ENCODE measurements at places on chromosomes 1 and 21.

GRCh38 chr1:247216261-247216660 lies 39.6 kb upstream of the VN1R5 start:
- no peak for DNase-seq

DNA sequence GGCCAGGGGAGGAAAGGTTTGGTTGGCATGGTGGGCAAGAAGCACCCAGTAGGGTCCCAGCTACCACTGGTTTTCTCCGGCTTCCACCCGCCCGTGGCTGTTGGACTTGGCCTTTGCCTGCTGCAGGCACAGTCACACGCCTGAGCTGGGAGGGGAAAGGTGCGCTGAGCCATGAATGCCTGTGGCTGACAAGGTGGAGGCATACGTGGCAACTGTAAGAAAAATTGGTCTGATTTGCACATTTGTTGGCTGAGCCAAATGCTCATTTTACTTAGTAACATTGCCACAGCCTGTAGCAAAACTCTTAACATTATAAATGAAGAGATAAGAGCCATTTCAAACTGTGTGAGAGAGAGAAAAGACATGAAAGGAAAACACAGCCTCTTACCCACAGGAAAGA lies 191.6 kb downstream of the PTPRC start:
- no peak for DNase-seq

- no peak for DNase-seq
These were observed 19.8 kb downstream of the CD34 start for GRCh38 chr1:207891148-207891547.

DNA sequence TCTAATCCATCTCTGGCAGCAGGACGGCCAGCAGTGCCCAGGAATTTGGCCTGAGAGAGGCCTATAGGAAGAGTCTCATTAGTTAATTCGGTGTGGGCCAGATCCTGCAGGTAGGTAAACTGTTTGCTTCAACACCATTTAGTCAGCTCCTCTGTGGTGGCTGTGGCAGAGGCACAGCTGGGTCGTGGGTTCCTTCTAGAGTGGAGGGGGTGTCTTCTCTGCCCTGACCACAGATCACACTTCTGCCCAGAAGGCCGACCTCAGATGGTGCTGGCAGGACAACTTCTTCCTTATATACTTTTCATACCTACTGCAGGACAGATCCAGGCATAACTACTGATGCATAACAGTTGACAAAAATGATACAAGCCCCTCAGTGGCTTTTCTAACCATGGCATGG lies 281.4 kb downstream of the RPS6KC1 start:
- no peak for DNase-seq

DNA sequence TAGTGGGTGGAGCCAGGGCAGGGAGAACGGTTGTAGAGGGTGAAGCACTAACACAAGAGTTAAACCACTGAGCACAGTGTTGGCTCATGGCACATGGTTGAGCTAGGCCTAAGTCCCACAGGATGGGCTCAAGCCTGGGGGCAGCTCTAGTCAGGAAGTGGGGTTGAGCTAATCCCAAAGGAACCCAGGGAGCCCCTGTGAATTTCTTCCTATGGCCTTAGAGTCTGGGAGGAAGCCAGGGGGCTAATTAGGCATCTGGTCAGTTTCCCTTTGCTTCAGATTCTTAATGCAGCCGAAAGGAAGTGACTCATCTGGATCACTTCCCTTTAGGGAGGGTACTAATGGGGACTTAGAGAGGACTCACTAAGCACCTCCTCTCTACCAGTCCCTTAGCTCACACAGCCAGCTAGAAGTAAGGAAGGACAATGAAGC lies 10.1 kb downstream of the CFAP45 start:
- no peak for DNase-seq

DNA sequence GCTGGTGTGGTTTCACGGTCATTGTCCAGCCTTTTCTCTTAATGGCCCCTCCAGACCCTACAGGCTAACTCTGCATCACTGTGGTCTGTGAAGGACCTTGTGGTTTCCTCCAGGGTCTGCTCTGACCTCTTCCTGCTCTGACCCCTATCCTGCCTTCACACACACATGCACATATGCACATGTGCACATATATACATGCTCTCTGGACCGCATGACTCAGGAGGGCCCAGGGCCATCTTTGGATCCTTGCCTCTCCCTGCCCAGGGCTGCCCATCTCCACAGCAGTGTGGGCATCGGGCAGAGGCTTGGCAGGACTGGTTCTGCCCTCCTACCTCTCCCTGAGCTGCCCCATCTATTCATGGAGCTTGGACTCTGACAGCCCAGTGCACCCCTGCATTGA lies 510.9 kb downstream of the PTPRU start:
- no peak for DNase-seq

DNA sequence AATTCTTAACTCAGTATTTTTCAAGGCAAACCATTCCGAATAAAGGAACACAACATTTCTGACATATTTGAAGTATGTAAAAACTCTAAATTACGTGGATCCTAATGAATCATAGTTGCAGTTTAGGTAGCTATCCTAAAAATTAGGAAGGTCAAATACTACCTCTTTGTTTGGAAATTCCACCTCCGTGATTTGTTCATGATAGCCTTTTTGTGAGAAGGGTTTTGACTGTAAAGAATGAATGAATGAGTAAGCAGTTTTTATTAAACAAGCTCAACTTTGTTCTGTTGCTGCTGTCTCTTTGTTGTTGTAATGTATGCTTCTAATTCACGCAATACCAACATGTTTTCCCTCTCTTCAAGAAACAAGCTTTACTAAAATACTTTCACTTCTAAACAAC lies 840.4 kb downstream of the USP25 start:
- DNase-seq: no peak

DNA sequence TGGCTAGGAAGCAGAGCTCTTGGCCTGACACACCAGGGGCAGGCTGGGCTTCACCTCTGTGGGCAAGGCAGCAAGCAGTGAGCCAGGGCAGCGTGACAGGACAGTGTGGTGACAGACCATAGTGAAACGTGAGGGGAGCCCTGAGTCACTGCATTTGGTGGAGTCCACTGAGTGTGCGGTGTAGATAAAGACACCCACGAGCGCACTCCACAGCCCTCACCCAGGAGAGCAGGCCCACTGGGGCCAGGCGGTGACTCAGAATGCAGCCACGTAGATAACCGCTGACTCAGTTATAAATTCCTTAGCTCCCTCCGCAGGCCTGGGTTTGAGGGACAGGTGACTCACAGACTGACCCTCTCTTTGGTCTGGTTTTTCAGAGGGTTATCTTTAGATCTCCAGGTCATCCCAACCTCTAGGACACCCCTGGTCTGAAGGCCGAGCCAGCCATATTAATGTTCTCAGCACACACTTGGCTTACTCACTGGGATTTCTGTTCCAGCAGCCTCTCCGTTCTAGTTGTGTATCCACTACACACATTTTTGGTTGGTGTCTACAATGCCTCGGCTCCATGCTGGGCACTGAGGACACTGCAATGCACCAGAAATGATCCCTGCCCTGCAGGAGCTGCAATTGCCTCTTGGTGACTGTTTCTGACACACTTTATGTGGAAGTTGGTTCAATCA lies 90.2 kb upstream of the TSPAN2 start:
- DNase-seq: no peak

GRCh38 chr1:213690341-213690917 lies 297.3 kb upstream of the PROX1 start:
- no peak for DNase-seq

GRCh38 chr1:245179706-245180105 lies 24.9 kb downstream of the KIF26B start:
- no peak for DNase-seq

DNA sequence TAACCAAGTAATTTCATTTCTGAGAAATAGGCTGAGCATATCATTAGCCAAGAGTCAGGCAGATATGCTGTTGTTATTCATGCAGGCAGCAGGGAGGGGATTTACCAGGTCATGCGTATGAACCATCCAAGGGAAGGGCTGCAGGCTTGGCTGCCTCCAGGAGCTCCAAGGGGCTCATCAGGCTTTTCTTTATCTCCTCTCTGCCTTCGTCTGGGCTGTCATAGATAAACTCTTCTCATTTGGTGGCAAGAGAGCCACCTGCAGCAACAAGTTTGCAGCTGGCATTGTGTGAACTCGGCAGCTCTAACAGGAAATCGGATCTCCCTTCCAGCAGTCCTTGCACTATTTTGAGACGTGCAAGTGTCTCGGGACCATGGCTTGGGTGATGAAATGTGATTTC lies 7.5 kb downstream of the CCDC27 start:
- DNase-seq: no peak

DNA sequence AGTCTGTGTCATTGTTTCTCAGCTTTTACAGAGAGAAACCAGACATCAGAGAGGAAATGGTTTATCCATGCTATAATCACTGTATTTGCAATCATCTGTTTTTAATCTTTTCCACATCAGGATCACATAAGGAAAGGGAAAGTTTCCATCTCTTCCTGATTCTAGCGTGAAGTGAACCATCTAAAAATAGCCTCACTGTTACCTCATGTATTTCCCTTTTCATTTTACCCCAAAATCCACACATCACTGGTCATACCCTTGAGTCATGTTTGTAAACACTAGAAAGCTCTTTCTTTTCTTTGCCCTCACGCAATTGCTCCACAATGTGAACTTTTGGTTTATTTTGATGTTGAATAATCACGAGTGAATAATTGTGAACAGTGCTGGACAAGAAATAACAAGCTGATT lies 146.0 kb downstream of the PLA2G4A start:
- DNase-seq: peak; percentile 8

- no peak for DNase-seq
These were observed 180.6 kb downstream of the PAPPA2 start for GRCh38 chr1:176643536-176643935.

- DNase-seq: no peak
These were observed 56.9 kb downstream of the ATP1A1 start for GRCh38 chr1:116429821-116430374.

DNA sequence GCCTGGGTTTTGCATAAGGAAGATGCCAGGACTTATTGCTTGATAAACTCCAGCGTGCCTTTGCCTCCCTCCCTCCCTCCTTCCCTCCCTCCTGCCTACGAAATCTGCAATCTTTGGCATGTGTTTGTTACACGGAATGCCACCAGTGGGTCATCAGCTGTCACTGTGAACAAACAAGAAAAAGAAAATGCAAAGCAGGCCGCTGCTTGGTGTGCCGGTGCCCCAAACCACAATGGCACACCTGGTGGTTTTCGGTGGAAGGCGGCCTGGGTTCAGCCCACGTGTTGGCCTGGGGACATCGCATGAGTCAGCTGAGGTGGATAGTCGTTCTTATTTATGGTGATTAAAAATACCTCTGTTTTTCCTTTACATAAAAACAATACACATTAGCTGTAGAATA lies 16.3 kb upstream of the IFNLR1 start:
- DNase-seq: no peak

- no peak for DNase-seq
These were observed 61.2 kb upstream of the ABCG1 start for GRCh38 chr21:42157606-42158310.

GRCh38 chr1:232891071-232891470 lies 59.3 kb upstream of the NTPCR start:
- no peak for DNase-seq

GRCh38 chr1:7478809-7479499 lies 292.1 kb upstream of the VAMP3 start:
- DNase-seq: no peak

DNA sequence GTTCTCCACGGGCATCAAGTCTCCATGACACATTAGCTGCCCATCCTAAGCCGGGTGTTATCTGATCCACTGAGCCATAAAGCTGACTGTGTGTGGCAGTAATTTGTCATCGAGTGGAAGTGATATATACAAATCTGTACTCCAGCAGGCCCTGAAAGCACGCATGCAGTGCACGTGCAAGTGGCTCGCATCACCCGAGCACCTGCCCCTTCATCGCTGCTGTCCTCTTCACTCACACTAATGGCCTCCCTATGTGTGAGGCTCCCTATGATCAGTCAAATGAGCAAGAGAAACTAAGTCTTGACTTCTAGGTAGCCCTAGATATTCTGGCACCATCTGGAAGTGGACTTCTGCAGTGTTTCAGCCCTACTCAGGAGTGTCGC lies 248.6 kb downstream of the MATN1 start:
- no peak for DNase-seq

- DNase-seq: no peak
These were observed 30.1 kb upstream of the PCBP3 start for GRCh38 chr21:45613396-45613795.

DNA sequence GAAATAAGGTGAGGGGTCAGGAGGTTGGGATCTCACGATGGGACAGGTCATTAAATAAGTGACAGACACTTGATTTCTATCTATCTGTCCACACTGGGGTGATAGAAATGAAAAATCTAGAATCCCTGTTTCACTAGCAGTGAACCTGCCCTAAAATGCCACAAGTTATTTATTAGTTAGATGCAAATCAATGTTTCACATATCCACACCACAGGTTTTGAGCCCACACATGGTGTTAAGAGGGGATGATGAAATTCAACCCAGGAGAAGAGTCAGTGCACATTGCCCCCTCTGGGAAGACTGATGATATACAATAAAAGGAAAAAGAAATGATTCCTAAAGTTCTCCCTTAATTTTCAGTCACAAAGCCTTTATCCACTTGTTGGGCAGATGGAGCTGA lies 10.1 kb upstream of the NTPCR start:
- DNase-seq: no peak

DNA sequence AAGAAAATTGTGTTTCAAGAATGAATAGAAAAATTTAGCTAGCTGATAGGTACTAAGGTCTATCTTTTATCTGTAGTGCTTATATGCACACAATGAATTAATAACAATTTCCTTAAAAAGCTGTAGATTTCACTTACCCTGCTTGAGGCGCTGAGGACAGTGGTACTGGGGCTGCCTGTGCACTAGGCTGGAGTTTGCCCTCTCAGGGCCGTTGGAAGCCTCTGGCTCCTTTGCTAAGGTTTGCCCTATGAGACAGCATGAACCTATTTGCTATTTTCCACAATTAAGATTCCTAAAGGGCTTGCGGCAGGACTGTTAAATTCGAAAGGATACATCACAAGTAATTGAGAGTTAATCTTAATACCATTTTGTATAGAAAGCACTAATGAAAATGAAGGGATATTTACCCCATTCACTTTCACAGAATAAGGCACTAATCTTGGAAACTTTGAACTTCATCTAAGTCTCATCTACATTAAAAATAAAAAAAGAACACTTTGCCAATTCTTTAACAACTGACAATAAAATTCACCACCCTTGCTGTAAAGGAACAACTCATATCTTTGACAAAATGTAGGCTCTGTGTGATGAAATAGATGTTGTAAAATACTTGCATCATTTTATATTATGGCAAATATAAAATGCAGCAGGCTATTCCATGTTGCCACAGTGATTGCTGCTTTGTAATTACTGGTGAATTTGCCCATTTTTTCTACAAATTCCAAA lies 293.0 kb downstream of the NTNG1 start:
- DNase-seq: no peak
